NCI-H2029 treated with DMSO at 0.1 percent for 48 hours (cell line): ENCODE measurements at places on chromosomes 1 and 21.

DNA sequence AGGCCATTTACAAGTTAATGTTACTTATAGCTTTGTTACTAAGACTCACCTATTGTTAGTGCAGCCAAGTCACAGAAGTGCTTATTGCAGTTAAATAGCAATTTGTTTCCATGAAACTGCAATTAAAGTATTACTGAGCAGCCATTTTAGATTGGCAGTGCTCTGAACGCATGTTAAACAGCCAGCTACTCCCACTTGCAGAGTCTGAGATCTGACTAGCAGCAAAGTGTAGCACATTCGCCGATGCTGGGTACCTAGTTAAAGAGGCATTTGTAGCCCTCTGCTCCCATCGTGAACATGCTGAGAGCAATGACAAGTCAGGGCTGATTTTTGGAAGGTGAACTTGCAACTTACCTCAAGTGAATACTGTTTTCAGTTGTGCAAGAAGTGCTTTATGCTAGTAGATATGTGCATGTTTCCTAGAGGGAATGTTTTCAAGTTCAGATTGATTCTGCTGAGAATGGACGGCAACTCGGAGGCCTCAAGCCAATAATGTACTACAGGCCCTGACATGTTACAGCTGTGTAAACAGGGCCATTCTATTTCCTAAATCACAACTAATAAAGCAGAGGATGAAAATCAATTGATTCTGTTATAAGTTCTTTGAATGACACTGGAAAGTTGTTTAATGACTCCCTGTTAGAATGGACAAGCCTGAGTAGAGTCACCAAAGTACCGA, 19.8 kb downstream of the LMO4 start:
- no peak for DNase-seq

DNA sequence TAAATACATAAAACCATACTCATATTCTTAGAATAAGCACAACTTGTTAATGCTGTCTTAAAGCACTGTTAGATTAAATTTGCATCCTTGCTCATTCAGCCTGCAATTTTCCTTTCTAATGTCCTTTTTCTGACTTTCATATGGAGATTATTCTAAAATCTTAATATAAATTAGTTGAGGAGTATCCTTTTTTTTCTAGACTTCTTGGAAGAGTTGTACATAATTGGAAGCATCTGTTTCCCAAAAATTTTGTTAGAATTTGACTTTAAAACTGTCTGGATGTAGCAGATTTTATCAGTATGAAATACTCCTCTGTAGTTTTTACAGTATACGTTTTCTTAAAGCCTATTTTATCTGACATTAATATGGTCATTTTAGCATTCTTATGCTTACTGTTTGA, 9.7 kb downstream of the KIFAP3 start:
- no peak for DNase-seq

GRCh38 chr1:3881193-3881480, 18.9 kb downstream of the C1orf174 start:
- no peak for DNase-seq

DNA sequence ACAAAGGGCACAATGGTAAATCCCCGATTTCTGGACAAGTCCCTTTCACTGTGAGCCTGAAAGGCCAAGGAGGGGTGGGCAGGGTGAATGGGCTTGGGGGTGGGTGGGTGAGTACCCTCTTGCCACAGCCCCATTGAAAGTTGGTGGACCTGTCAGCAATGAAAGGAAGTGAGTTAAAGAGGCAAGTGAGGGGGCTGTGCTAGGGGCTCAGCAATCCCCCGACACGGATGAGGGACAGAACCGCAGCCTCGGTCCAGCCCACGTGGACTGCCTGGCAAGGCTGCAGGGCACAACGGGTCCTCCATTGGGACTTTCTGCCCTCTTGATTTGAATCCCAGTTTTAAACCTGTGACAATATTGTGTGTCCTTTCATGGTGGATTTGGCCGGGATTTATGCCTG, 255.3 kb downstream of the FOXD2 start:
- no peak for DNase-seq
